Activated CD4-positive, alpha-beta T cell treated with anti-CD3 and anti-CD28 coated beads, Interleukin-2, amount 50 U/mL, for 16 hours (primary cell): ENCODE measurements at places on chromosomes 1 and 21.

- DNase-seq, result no peak
These were observed 12.6 kb downstream of the IL10RB start for GRCh38 chr21:33278721-33279120.

- DNase-seq, result no peak
These were observed 413.4 kb downstream of the HLX start for GRCh38 chr1:221292652-221293051.

DNA sequence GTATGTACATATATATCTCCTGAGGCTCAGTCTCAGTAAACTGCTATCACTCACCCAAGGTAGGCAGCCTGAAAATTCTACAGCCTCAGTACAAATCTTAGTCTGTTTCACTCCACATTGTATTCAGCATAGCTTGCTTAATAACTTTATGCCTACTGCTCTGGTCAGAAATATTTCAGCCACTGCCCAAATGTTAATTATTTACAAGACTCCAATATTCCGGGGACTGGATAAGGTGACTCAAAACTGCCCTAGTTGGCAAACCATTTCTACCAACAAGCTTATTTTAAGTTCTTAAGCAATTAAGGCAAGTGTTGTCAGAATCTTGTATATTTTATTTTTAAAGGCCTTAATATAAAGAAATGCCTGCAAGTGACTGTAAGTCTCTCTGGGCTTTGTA lies 114.8 kb downstream of the LRRIQ3 start:
- DNase-seq, result no peak

- DNase-seq, result no peak
These were observed 11.5 kb downstream of the SLC37A1 start for GRCh38 chr21:42525029-42525581.

- no peak for DNase-seq
These were observed 2.5 kb upstream of the F3 start for GRCh38 chr1:94543893-94544635.

DNA sequence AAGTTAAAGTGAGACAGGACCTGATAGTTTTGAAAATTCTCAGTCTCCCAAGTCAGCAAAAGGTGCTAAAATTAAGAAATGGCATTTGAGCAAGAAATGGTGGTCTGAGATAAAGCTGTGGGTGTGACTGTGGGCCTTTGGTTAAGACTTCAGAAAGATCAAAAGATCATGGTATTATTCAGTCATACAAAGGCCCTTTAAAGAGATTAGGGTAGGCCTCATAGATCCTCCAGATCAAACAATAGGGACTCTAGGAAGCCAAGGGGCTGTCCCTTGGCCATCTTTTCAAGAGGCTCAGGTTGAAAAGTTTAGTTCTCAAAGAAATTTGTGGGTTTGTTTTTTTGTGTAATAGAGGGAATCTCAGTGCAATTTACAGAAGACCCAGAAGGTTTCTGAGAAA lies 8.4 kb downstream of the HMGB4 start:
- DNase-seq, result no peak

DNA sequence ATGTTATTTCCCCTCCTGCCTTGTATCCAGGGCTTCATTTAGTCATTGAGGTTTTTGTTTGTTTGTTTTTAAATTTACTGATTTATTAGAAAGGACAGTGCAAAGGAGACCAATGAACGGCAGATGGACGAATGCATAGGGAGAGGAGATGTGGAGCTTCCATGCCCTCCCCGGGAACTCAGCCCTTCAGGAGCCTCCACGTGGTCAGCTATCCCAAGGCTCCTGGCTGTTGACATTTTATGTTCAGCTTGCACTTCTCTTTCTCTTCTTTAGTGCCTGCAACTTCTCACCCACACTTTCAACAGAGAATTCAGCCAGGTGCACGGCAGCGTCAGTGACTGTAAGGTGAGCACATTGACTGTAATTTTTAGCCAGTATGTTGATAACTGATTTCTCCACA lies 30.7 kb upstream of the PGD start:
- no peak for DNase-seq

DNA sequence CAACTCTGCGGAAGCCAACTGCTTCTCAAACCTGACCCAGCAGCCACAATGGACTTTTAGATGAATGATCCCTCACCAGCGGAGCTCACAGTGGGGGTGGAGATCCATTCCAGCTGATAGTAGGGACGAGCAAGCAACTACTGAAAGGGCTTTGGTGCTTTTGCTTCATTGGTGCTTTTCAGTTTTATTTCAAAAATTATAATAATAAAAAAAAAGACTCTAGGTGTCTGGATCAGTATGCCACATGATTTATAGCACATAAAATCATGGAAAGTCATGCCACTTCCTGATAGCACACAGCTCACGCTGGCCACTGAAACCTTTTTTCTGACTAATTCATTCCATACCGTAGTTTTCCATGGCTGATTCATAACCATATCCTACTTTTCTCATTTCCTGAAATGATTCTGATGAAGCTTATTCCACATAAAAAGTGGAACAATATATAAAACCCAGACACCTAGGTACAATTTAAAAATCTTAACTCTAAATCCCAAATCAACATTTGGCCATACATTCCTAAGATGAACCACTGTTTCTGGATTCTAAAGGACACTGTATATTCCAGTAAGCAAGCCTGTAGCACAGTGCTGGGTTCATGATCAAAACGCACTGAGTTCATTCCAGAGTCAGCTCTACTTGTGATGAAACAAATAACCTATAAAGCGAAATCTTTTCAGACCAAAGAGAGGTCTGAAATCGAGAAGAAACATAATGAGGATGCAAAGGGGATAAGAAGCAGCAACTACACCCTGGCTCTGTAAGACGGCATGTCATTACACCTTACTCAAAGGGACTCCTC lies 41.3 kb upstream of the KCNE1 start:
- DNase-seq, result no peak
